ENCODE measurements at places on chromosomes 6 and 20.
A peak's percentile ranks its signal among the peaks of the same experiment; 100 is the strongest.

- DNase-seq, result peak; percentile 85
Observed at GRCh38 chr20:48051794-48052474, 266.7 kb upstream of the SULF2 start.

GRCh38 chr6:96659084-96659845 lies 96.3 kb downstream of the FHL5 start:
- no peak for DNase-seq

DNA sequence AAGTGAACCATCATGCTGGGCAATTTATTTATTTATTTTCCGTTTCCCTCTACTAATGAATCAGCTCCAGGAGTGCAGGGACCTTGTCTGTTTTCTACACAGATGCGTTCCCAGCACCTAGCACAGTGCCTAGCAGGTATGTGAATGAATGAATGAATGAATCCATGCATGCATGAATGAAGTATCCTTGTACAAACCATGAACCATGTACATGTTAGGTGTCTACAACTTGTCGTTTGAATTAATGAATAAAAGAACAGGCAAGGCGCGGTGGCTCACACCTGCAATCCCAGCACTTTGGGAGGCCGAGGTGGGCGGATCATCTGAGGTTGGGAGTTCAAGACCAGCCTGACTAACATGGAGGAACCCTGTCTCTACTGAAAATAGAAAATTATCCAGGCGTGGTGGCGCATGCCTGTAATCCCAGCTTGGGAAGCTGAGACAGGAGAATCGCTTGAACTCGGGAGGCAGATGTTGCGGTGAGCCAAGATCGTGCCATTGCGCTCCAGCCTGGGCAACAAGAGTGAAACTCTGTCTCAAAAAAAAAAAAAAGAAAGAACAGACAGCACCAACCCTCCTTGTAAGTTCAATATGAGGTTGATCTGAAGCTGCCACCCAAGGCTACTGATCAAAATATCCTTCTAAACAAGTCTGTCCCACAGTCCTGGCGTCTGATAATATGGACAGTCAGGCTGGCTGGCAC lies 27.3 kb upstream of the SLC9A8 start:
- no peak for DNase-seq

DNA sequence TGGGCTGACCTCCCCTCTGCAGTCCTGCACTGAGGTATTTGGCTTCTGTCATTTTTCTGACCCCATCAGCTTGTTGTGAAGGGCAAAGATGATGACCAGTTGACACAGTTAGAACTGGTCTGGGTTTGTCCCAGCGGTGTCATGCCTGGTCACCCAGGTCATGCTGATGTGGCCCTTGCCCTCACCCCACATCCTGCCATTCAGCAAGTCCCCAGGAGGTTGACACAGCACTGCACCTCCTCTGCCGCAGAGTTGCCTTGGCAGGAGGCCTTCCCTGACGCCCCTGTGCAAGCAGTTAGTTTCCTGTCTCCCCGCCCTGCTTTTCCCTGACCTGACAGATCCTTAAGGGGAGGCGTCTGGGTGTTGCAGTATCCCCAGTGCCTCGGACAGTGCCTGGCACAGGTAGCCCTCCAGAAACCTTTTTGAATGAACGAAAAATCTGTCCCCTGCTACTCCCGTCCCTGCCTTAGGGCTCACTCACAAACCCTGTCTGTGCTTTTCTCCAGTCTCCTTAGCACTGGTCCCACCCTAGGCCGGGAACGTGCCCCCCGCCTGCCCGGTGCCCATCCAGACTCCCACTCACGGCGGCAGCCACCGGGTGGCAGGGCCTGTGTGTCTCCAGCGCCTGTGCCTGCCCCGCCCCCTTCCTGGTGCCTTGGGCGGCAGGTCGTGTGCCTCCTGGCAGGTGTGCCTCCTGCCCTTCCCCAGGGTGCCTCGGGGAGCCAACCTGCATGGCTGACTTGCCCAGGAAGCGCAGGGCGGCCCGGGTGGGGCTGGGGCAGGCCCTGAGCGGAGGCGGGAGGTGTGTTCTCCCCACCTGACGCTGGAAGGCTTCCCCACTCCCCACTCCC lies 146.3 kb upstream of the RNF24 start:
- no peak for DNase-seq

DNA sequence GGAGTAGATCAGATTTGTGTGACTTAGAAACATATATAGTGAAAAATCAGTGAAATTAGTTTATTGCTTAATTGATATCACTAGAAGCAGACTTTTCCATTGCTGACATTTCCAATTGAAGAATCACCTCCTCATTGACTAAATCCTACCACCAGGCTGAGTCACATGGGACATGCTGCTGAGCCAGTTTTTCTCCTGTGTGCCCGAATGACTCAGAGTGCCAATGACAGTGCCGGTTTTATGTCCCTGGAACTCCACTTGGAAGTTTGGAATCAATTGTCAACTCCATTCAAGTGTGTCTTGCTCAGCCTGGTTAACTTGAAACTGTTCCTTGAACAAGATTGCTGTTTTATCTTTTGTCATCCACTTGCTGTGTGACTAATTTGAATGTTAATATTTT lies 316.1 kb upstream of the PRDM1 start:
- DNase-seq, result no peak

- no peak for DNase-seq
Observed at GRCh38 chr20:33896509-33896908, 85.4 kb downstream of the CHMP4B start.

GRCh38 chr6:79066330-79066729 lies 11.7 kb downstream of the PHIP start:
- DNase-seq, result no peak

GRCh38 chr6:137465378-137466009 lies 28.7 kb downstream of the OLIG3 start:
- DNase-seq, result no peak

- peak; percentile 85 for DNase-seq
Observed at GRCh38 chr20:46572153-46572552, 21.7 kb upstream of the OCSTAMP start.

DNA sequence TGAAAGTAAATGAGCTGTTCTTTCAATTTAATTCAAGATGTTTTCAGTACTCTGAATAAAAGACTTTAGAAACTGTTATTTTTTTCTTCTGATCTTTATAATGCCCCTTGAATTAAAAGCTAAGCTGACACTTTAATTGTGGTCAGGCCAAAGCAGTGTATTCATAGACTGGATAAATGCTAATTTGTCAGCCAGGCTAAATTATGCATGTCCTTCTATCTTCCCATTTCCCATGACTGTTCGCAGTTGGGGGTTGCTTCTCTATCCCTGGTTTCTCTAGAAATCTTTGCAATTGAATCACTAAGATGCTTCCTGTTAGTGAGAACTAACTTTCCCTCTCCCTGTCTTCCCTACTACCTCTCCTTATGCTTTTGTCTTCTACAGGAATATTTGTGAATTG lies 396.2 kb downstream of the RFPL4B start:
- DNase-seq, result no peak

DNA sequence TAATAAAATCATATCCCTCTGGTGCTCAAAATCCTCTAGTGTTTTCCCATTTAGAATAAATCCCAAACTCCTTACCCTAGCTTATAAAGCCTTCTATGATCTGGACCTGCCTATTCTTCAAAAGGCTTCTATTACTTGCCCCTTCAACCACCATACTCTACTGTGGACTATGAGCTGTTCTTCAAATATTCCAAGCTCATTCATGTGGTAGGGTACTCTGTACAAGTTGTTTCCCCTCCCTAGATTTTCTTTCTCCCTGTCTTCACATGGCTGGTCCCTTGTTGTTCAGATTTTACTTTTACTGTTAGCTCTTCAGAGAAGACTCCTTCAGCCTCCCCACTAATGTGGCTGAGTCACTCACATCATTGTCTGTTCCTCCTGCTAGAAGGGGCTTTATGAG lies 193.2 kb downstream of the OGFRL1 start:
- DNase-seq, result no peak

DNA sequence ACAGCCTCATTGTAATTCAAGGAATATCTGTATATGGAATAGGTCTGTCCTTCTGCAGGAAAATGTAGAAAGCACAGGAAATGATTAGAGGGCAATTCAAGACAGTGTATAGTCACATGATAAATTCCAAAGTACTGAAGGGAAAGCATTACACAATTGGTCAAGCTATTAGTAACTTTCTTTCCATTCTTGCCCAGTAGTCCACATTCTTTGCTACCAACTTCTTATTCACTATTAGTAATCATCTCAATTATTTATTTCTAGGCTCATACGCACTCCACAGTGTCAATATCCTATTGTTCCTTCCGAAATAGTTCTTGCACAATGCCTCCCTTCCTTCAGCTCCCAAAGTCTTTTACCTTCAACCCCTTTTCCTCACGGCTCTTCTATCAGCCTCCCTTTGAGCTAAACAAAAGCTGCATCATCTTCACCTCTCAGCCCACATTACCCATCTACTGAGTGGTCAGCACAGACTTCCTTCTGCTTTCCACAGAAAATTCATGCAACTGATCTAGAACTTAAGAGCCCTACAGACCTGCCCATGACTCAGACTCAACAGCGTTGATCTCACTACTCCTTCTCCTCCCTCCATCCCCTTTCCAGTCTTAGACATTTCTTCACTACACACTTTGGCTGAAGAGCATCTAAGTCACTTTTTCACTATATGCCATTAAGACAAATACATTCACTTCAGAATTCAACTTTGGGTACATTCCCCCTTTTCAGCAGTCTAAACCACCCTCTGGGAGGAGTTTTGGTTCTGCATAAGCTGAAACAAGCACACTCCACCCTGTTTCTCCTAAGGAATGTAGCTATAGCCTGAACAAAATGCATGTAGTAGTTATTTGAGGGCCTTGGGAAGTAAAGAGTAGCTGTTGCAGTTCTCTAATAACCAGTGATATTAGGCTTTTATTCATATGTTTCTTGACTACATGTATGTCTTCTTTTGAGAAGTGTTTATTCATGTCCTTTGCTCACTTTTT lies 157.9 kb downstream of the KIF16B start:
- DNase-seq, result no peak

GRCh38 chr6:69116658-69117057 lies 481.6 kb downstream of the ADGRB3 start:
- DNase-seq, result no peak

DNA sequence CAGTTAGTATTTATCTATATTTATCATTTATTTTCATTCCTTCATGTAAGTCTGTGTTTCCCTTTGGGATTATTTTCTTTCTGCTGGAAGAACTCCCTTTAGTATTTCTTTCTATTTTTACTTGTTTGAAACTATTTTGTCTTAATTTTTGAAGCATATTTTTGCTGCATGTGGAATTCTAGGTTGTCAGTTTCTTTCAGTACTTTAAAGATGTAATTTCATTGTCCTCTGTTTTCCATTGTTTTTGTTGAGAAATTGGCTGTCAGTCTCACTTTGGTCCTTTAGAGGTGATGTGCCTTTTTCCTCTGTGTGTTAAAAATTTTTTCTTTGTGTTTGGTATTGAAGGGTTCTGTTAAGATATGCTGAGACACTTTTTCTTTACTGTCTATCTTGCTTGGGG lies 17.1 kb downstream of the RNF182 start:
- no peak for DNase-seq

- no peak for DNase-seq
Observed at GRCh38 chr6:30263734-30264133, 50.5 kb upstream of the TRIM26 start.

- no peak for DNase-seq
Observed at GRCh38 chr6:11525468-11526155, 11.9 kb upstream of the TMEM170B start.

DNA sequence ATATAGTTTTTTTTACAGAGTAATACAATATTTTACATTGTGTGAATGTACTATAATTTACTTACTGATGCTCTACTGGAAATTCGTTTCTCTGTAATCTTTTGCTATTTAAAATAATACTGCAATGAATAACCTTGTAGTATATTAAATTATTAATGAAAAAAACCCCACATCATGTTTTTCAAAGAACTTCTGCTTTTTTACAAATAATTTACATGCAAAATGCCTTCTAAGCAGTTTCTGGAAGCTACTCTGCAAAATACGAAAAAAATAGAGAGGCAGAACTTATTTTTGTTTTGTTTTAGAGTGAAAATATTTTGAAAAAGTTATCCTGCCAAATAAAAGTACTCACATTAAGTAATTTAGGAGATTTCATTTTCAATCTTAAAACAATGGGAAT lies 165.8 kb upstream of the SIM1 start:
- DNase-seq, result no peak

- DNase-seq, result peak; percentile 2
Observed at GRCh38 chr6:113488812-113489685, 368.1 kb upstream of the MARCKS start.

DNA sequence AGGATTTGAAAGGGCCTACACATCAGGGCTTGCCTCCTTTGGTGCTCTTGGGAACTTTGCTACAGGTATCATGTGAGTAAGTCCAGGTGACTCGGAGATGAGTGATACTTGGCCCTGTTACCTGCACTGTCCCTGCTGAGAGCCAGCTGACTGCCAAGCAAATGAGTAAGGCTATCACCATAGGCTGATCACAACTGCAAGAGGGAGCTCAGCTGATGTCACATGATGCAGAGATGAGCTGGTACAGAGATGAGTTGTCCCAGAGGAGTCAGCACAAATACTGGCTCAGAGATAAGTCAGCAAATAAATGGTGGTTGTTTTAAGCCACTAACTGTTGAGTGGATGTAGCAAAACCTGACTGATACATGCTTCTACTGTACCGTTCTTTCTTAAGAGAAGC lies 41.4 kb downstream of the LAMP5 start:
- DNase-seq, result no peak

GRCh38 chr6:45155341-45155894 lies 172.7 kb upstream of the RUNX2 start:
- DNase-seq, result no peak

Data from NCI-H1092 (cell line).